Neural crest cell (in vitro differentiated cells): ENCODE measurements at places on chromosomes 2 and 18. TPM values are rescaled to one million over a fixed set of nuclear protein-coding genes. Genes with fewer than 3 reads are reported as not detected.

- DNase-seq, result no peak
These were observed 243.6 kb downstream of the ZNF407 start for GRCh38 chr18:74841248-74841647.

DNA sequence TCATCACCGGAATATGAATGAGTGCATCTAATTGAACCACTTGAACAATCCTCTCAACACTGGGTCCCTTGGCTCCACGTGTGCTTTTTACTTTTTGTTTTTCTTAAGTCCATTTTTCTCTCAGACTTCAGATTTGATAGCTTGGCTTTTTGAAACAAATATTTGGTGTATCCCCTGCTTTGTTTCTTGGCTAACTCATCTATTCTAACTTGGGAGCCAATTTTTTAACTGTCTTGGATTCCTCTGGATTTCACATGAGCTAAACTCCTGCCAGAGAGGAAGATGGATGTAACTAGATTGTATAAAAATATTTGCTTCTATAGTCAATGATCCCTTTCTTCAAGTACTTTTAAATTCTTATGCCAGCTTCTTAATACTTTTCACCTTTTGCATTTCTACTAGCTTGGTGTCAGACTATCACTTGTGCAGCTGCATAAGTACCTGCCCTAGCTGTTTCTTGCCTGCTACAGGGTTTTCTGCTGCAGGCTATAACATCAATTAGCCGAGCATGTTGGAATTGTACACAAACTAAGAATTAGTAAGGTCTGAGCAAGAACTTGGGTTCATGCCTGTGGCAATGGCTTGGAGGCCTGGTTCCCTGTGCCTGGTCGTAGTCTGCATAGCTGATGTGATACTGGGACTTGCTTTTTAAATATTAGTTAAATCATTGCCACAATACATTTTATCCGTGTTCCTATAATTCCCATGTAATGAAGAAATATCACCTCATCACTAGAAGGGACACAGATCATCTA lies 281.5 kb downstream of the EN1 start:
- DNase-seq, result no peak

- DNase-seq, result no peak
These were observed 51.6 kb downstream of the TSPYL6 start for GRCh38 chr2:54204476-54204875.

- DNase-seq, result no peak
These were observed 225.4 kb downstream of the LOXHD1 start for GRCh38 chr18:46431522-46432171.

The SRD5A2 gene
- not detected in 2 replicates for total RNA-seq

The AQP12B gene
- total RNA-seq, result not detected in 2 replicates

- DNase-seq, result no peak
These were observed 578.1 kb upstream of the SYT4 start for GRCh38 chr18:43855376-43855775.

The LTBP1 gene
- 26.8 and 30.2 TPM in 2 replicates for total RNA-seq

The SESTD1 gene
- 98.2 and 99.7 TPM in 2 replicates for total RNA-seq

- DNase-seq, result no peak
These were observed 35.1 kb downstream of the CD28 start for GRCh38 chr2:203741566-203741965.

- DNase-seq, result no peak
These were observed 18.8 kb downstream of the TM4SF20 start for GRCh38 chr2:227360351-227360750.

DNA sequence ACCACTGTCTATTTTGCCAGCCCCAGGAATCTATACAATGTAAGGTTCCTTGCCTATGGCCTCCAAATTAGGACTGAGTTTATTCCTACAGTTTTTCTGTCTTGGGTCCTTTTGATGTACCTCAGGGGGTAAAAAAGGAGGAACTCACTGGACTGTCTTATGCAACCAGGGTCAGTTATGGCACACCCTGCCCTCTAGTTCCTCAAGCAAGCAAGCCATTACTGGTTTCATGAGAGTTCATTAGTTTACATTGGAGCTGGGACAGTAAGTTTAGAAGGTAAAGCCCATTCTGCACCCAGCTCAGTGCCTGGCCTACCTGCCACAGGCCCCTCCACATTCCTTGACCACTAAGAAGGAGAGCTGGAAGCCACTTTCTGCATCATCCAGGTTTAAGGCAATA lies 68.7 kb upstream of the WIPF1 start:
- no peak for DNase-seq
